Activated T-cell treated with anti-CD3 and anti-CD28 coated beads for 4 hours (primary cell): ENCODE measurements at places on chromosomes 13 and 19.

- no peak for DNase-seq
Measured at GRCh38 chr19:17762505-17763229, 11.4 kb downstream of the FCHO1 start.

- DNase-seq: no peak
Measured at GRCh38 chr13:87123987-87124784, 547.0 kb upstream of the SLITRK5 start.

- no peak for DNase-seq
Measured at GRCh38 chr19:12821761-12822160, 12.6 kb downstream of the RTBDN start.

- DNase-seq: peak; percentile 33
Measured at GRCh38 chr13:107205318-107206104, 637.6 kb upstream of the ARGLU1 start.

DNA sequence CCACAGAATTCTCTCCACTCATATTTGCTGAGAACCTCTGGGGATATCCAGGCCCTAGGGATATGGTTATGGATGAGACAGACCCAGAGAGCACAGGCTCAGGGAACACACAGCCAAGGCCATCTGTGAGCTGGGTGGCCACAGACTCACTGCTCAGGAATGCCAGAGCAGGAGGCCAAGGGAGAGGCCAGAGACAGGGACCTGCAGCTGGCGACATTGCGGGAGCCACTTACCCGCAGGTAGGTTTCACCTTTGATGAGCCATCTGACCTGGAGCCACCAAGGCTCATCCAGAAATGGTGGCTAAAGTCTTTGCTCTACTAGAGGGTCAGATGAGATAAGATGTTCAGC, 29.4 kb downstream of the CCNE1 start:
- DNase-seq: no peak
